ENCODE measurements at places on chromosomes 2 and 18.

GRCh38 chr2:222332116-222332515 is 33.3 kb upstream of the PAX3 start:
- no peak for DNase-seq

DNA sequence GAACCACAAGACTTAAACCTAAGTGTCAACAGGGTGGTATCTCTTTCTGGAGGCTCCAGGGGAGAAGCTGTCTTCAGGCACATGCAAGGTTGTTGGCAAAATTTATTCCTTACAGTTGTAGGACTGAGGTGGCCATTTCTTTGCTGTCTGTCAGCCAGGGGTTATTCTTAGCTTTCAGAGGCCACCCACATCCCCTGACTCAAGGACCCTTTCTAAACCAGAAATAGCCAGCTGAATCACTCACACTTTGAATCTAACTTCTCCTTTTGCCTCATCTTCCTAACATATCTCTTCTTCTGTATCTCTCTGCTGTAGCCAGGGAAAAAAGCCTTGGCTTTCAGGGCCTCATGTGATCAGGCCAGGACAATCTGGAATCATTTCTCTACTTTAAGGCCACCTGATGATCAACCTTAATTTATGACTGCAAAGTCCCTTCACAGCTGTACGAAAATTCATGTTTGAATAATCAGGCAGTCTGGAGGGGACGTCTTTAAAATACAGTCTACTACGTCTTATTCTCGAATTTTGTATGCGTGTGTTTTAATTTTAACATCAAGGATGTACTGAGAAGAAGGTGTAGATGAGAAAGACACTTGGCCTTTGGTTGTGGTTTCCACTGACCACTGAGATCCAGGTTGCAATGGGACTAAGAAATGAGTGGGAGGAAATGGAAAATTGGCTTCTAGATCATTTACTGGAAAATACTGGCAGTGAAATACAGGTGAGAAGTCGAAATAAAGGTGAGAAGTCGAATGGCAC is 90.4 kb downstream of the DOCK10 start:
- no peak for DNase-seq

- DNase-seq = no peak
Observed at GRCh38 chr2:70987386-70987785, 7.3 kb downstream of the TEX261 start.

DNA sequence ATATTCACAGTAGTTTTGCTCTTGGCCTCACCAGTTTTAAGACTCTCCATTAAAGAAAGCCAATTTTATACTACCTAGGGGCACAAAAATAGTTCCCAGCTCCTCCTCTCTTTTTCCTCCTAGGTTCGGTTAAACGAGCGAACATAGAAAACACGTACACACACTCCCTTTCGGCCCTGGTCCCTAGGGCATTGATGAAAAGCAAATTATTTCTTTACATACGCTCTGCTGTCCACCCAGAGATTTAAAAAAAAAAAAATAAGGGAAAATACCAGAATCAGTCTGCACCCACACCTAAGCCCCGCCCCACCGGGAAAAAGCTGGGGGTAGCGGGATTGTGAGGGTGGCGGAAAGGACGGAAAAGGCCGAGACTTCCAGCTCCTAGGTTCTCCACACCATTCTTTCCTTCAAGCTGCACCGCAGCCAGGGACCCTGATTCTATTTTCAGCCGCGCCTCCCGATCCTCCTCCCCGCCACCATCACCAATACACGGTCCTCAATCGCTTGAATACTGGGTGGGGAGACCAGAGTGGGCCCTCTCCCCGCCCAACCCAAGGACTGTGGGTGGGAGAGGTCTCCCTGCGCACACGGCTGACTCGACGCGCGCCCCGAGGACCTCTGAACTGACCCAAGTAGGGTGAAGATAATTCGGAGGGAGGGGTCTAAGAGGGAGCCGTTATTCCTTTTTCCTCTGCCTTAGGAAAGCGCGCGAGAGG is 769 bp downstream of the ATF2 start:
- no peak for DNase-seq

DNA sequence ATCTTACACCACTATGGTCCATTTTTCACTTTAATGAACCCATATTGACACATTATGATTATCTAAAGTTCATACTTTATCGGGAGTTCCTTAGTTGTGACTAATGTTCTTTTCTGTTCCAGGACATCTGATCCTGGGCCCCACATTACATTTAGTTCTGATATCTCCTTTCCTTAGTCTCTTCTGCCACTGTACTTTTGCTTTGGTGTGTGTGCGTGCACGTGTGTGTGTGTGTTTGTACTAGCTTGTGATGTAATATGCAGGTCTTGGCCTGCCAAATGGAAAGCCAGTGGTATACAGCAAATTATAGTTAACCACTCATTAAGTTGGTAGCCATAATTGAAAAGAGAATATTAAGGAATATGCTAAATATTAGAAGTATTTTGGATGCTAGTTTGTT is 88.0 kb downstream of the CDC42EP3 start:
- no peak for DNase-seq

- DNase-seq = no peak
Observed at GRCh38 chr2:214077727-214078126, 333.1 kb upstream of the VWC2L start.

DNA sequence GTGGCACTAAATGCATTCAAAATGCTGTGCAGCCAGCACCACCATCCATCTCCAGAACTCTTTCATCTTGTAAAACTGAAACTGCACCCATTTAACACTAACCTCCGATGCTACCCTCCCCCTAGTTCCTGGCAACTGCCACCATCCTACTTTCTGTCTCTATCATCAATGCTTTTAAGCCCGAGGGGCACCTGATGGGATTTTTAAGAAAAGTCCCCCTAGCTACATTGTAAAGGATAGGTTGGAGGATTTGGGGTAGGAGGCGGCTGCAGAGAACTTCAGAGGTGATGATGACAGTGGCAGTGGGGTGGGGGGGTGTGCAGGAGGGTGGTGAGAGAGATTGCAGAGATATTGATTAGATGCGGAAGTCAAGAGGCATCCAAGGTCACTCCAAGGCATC is 10.8 kb upstream of the YWHAQ start:
- no peak for DNase-seq

GRCh38 chr2:242098445-242099128 is 229.1 kb downstream of the RTP5 start:
- no peak for DNase-seq

DNA sequence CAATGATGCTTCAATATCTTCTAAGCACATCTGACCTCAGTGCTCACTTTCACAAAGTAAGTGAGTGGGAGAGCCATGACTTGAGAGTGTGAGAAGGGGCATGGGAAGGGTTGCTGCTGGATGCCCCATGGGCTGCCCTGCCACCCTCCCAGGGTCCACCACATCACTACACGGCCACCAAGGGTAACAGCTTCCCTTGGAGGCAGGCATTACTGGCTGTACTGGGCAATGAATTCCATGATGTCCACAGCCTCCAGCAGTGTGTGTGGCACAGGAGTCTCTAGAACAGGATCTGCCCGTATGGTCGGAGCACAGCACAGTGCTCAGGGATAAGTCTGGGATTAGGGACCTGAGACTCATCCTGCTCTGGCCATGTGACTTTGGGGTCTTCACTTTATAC is 481.0 kb upstream of the MYT1L start:
- DNase-seq = no peak

GRCh38 chr2:8922431-8922830 is 81.1 kb downstream of the MBOAT2 start:
- DNase-seq = no peak

DNA sequence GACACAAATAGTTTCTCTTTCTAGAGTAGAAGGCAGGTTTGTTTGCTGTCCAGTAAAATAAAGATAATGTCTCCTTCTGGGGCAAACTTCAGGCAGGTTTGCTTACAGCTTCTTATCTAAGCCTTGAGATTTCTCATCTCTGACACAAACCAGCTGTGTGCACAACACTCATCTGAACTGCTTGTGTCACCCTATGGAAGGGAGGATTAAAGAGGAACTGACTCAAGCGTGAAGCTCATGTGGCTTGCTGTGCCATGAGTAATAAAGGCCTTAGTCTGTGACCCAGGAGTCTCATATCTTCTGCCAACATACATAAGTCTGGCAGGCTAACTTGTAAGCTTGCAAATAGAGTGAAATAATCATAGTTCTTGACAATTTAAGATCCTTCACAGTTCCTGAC is 24.2 kb upstream of the CPO start:
- DNase-seq = no peak
